ENCODE measurements at places on chromosomes 1 and 21. TPM values are rescaled to one million over a fixed set of nuclear protein-coding genes. Genes with fewer than 3 reads are reported as not detected.

WNT3A gene
- total RNA-seq = not detected

TOR1AIP2 gene
- 42.2 TPM for total RNA-seq

RPF1 gene
- 41.9 TPM for total RNA-seq

GCSAML gene
- not detected for total RNA-seq

GBP1 gene
- total RNA-seq = 3.1 TPM

RNF186 gene
- total RNA-seq = not detected

NTNG1 gene
- 0.31 TPM for total RNA-seq

C8A gene
- not detected for total RNA-seq

HPDL gene
- 1.5 TPM for total RNA-seq

OR2G6 gene
- not detected for total RNA-seq

GNAT2 gene
- total RNA-seq = not detected

USH2A gene
- total RNA-seq = not detected

LMOD1 gene
- not detected for total RNA-seq

NEGR1 gene
- total RNA-seq = 0.08 TPM

TRNAU1AP gene
- total RNA-seq = 22.3 TPM

CYP4A22 gene
- not detected for total RNA-seq

PHC2 gene
- 136 TPM for total RNA-seq

EPHA2 gene
- 110 TPM for total RNA-seq

CTSS gene
- total RNA-seq = 3.0 TPM

DPM3 gene
- total RNA-seq = 59.5 TPM

TMPRSS3 gene
- total RNA-seq = not detected

CSF1 gene
- 6.6 TPM for total RNA-seq

CRNN gene
- not detected for total RNA-seq

FTCD gene
- not detected for total RNA-seq

GPR61 gene
- not detected for total RNA-seq

SPTA1 gene
- not detected for total RNA-seq

TBX19 gene
- total RNA-seq = 0.15 TPM

EVA1C gene
- 8.4 TPM for total RNA-seq

TCEA3 gene
- total RNA-seq = 1.8 TPM

NADK gene
- total RNA-seq = 30.9 TPM

ERRFI1 gene
- total RNA-seq = 148 TPM

CYP4X1 gene
- not detected for total RNA-seq

LYPD8 gene
- total RNA-seq = not detected

POU2F1 gene
- total RNA-seq = 2.5 TPM

Measured in hair follicular keratinocyte (primary cell).